SJCRH30 (cell line): ENCODE measurements at places on chromosomes 11 and 22. TPM values are rescaled to one million over a fixed set of nuclear protein-coding genes. Genes with fewer than 3 reads are reported as not detected.

DNA sequence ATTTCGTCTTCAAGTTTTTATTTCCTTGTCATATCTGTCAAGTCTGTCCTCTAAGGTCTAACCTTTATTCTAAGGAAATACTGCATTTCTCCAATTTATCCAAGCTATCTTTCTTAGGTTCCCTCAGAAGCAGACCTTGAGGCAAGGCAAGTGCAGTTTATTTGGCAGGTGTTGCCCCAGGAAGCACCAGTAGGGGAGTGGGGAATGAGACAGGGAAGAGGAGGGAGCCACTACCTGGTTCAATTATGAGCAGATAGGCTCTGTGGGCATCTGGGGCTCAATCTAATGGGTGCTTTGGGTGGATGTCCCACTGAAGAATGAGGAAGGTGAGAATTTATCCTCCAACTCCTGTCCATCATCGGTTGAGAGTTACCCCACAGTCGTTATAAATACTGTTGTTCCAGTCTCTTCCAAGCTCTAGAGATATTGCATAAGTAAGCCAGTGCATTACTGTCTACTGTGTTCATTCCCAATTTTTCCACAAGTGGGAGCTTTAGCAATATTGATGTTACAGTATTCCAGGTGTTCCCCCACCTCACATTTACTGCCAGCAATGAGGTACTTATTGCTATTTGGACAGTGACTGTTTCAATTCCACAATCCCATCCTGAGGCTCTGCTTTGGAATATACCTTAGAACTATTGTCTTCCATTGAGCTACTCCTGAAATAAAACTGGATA, 154.9 kb upstream of the CEP126 start:
- no peak for DNase-seq
- H3K4me3 ChIP-seq, result no peak overlapping the region
- no peaks in the 10 kb centered on the region for H3K4me1 ChIP-seq
- no peak overlapping the region for H3K27ac ChIP-seq
- no peaks in the 10 kb centered on the region for H3K27me3 ChIP-seq

GRCh38 chr22:30150212-30150611, 69.9 kb downstream of the HORMAD2 start:
- no peak overlapping the region for H3K4me3 ChIP-seq
- H3K36me3 ChIP-seq, result no peaks in the 10 kb centered on the region

The LMO1 gene
- 0.20 and 0.24 TPM in 2 replicates for total RNA-seq

The C22orf15 gene
- total RNA-seq, result not detected in 2 replicates

The NELL1 gene
- total RNA-seq, result 136 and 176 TPM in 2 replicates
